ENCODE measurements at places on chromosomes 7 and 10.
A peak's percentile ranks its signal among the peaks of the same experiment; 100 is the strongest.

GRCh38 chr10:124601431-124602120, 140.0 kb downstream of the LHPP start:
- DNase-seq, result no peak

DNA sequence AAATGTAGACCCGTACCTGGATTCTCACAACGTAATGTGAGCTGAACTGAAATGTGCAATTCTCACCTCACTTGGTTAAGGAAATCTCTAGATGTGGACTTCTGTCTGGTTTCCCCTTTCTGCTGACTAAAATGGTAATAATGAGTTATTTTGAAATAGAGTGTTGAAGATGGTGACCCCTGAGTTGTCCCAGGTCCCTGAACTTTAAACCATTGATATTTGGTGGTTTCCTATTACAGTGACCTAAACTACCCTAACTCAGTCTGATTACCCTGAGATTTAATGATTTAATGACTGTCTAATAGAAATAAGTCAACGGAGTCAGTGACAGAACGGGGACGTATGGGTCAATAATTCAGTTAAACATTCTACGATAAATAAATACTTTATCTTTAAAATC, 845.9 kb downstream of the PCDH15 start:
- no peak for DNase-seq

- no peak for DNase-seq
Observed at GRCh38 chr7:144670218-144670617, 165.6 kb downstream of the TPK1 start.

DNA sequence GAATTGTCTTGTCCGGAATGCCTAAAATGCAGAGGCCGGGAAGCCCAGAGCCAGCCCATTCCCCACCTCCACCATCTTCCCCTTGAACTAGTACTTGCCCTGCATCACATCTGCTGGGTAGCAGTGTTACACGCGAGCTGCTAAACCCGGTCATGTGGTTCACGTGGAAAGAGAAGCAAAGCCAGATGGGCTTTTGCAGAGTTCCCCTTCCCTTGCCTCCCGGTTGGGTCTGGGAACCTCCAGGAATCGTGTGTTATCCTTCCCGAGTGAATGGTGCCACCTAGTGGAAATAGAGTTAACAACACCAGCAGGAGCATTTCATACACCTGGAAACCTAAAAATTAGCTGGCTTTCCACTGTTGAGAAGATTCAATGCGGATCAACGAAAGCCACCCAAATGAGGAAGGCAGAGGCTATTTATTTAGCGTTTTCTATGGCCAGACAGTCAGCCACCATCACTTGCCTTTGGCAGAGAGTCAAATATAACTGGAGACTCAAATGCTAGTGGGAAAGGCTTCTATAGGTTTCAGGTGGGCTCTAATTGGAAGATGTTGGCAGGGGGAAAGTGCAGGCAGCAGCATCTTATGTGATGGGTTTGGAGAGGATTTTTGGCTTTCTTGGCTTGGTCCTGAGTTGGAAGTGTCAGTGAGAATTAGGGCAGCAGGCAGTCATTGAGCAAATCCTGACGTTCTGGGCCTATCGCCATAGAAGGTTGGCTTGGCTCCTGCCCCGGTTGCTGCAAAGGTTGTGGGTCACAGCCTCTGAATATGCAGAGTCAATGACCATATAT, 12.9 kb upstream of the DENND2A start:
- peak; percentile 40 for DNase-seq

DNA sequence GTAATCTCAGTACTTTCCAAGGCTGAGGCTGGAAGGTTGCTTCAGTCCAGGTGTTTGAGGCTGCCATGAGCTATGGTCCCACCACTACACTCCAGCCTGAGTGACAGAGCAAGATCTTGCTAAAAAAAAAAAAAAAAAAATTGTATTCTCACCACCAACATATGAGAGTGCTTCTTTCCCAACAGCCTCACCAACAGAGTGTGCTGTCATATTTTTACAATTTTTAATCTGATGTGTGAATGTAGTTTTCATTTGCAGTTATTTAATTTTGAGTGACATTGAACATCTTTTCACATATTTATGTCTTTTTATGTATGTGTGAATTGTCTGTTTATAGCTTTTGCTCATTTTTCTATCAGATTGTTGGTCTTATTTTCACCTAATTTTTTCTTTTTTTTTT, 35.2 kb downstream of the MYO1G start:
- DNase-seq, result no peak

GRCh38 chr10:100737355-100738054, 7.9 kb upstream of the PAX2 start:
- no peak for DNase-seq

- DNase-seq, result no peak
Observed at GRCh38 chr10:132461103-132461682, 64.2 kb downstream of the PWWP2B start.

GRCh38 chr7:77727527-77727926, 31.3 kb downstream of the RSBN1L start:
- no peak for DNase-seq

DNA sequence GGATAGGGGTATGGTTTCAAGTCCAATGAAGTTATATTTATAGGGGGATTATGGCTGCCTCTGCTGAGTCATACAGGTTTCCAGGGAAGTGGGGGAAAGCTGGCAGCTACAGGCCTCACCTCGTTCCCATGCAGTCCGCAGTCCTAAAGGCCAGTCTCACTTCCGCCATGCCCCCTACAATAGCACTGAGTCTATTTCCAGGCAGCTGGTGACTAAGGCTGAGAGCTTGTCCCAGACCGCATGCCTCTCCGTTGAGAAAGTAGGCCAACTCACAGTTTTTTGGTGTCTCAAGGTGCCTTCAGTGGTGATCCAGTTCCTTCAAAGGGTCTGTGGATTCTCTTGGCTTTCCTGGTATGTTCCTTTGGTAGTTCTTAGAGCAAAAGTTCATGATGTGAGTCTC, 203.9 kb upstream of the GLI3 start:
- no peak for DNase-seq

GRCh38 chr7:95527033-95527775, 41.5 kb downstream of the ASB4 start:
- no peak for DNase-seq

DNA sequence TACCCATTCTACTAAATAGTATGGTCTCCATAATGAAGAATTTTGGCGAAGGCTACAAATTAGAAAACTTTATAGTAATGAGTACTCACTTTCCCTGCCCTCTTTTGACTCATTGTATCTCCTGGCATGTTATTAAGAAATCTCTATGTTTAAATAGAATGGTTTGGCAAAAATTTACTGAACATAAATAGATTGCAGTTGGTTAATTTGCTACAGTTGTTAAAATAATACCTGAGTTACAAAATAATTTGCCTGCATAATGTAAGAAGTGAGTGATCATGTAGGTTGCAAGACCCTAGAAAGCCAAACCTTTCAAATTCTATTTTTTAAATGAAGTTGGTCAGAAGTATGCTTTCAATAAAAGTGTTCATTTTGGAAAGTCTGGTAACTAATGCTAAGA, 176.8 kb upstream of the AHR start:
- no peak for DNase-seq

GRCh38 chr10:28845009-28845682, 167.8 kb downstream of the BAMBI start:
- no peak for DNase-seq

- no peak for DNase-seq
Observed at GRCh38 chr7:1748076-1748838, 78.2 kb downstream of the ELFN1 start.

DNA sequence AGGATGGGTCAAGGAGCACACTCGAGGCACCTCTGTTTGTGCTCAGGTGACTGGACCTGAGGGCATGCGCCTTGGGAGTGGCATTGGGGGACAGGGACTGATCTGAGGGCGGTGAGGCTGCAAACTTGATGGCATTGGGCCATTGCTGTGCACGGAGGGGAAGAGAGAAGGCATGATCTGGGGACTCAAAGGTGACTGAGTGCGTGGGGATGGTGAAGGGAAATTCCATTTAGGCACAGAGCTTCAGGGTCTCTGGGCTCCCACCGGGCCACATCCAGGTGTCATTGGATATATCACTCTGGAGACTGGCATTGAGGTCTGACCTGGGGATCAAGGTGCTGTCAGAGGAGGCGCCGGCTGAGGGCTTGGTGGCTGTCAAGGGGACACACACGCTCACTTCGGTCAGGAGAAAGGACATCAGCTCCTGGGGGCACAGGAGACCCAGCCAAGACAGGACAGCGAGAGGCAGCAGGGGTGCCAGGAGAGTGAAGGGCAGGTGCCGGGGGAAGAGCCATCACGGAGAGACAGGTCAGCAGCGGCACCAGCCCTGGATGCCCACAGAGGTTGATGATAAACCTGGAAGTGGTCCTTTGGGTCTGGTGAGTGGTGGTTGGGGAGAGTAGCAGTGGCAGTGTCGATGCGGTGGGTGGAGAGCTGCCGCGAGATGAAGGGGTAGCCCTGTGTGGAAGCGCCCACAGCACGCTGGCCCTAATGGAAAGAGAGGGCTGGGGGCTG, 5.5 kb downstream of the ADCK2 start:
- DNase-seq, result no peak

GRCh38 chr7:109582211-109582610, 1012.5 kb downstream of the DNAJB9 start:
- DNase-seq, result no peak

DNA sequence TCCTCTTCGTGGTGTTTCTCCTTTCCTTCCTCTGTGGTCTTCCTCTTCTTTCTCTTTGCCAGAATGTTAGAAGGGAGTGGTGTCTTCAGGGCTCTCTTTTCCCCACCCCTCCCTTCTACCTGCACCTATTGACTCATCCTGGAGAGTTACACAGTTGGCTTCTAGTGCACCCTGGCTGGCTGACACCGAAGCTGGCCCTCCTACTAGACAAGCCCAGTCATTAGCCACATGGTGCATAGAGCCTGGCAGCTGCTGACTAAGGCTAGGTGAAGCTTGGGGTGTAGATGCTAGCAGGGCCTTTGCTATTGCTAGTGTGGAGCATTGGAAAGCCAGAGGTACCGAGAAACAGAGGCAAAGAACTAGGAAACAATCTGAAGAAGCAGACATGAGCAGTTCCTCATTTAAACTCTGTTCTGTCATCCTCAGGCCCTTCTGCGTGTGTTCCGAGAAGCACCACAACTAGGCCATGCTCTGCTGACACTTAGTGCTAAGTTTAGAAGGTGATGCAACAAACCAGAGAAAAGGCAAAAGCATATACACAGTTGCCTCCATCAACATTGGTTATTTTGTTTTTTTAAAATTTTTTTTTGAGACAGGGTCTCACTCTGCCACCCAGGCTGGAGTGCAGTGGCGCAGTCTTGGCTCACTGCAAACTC, 213.9 kb downstream of the BAMBI start:
- DNase-seq, result no peak

- no peak for DNase-seq
Observed at GRCh38 chr10:126787201-126787600, 116.7 kb upstream of the C10orf90 start.

DNA sequence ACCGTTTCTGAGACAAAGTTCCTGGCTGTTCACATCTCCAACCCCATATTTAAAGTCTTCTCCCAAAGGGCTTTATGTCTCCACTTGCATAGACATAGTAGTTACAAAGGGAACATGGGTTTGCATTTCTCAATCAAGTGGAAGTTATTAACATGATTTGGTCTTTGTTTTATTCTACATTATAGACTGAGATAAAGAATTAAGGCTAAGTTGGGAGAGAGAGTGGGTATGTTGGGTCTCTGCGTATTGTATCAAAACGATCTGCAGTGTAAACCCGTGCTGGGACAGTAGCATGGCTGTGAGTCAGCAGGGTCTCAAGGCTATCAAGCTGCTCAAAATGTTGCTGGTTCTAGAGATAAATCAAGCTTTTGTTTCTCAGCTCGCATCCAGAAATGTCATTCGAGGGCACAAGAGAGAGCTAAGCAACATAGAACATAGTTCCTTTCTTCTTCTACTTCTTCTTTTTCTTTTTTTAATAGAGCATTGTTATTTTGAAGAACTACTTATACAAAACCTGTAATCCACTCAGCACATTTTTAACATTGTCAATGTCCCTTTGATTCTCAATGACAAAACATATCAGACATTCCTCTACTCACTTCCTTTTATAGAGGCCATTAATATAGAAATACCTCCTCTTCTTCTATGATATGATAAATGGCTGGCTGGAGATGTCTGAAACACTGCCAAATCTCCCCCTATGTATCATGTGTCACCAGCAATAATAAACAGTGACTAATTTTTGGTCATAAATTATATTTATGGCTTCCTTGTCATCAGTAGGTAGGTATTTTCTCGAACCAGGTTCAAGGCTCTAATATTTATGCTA, 34.5 kb upstream of the RHOBTB1 start:
- DNase-seq, result no peak

- no peak for DNase-seq
Observed at GRCh38 chr10:118924493-118924892, 105.0 kb upstream of the NANOS1 start.

DNA sequence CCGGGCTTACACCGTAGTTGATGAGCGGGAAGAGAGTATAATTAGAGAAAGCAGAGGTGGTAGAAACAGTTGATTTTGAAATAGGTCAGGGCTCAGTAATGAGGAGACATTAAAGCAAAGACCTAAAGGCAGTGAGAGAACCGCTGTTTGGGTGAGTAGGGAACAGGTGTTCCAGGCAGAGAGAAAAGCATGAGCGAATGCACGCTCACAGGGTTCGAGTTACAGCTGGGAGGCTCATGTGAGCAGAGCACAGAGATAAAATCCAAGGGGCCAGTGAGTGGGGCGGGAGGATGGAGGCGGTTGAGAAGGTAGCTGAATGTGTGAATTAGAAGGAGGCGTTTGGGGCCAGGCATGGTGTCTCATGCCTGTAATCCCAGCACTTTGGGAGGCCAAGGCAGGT, 39.9 kb downstream of the APBB1IP start:
- DNase-seq, result no peak

DNA sequence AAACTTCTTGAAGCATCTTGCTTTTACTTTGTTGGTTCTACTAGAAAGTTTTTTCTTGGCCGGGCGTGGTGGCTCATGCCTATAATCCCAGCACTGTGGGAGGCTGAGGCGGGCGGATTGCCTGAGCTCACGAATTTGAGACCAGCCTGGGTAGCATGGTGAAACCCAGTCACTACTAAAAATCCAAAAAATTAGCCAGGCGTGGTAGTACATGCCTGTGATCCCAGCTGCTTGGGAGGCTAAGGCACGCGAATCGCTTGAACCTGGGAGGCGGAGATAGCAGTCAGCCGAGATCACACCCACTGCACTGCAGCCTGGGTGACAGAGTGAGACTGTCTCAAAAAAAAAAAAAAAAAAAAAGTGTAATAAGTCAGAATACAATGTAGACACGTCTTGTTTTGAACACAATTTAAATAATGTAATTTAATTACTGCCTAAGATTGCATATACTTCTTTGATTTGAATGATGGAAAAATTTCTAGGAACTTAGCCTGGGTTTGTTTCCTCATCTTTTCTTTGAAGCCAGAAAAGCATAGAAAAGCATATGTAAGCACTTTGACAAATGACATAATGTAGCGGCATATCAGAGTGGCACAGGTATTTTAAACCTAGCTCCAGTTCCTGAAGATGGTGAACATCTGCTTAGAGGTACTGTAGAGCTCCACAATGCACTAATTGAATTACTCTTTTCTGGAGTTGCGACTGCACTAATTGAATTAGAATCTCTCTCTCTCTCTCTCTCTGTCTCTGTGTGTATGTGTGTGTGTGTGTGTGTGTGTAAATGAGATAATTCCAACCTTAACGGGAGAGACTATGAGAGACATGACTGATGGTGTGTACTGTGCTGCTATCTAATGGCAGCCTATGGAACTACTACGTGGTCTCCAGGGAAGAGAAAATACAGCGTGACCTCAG, 87.8 kb downstream of the BTRC start:
- peak; percentile 12 for DNase-seq

GRCh38 chr10:128373831-128374230, 247.6 kb upstream of the MKI67 start:
- DNase-seq, result no peak

GRCh38 chr10:72328045-72328828, 26.5 kb downstream of the DNAJB12 start:
- DNase-seq, result peak; percentile 56

- no peak for DNase-seq
Observed at GRCh38 chr10:99080275-99080945, 155.2 kb downstream of the HPSE2 start.

Measured in CD4-positive, alpha-beta T cell treated with Interleukin-17A for 4 hours (primary cell).